ENCODE measurements at places on chromosomes 13 and 19. TPM values are rescaled to one million over a fixed set of nuclear protein-coding genes. Genes with fewer than 3 reads are reported as not detected.

GRCh38 chr13:37956536-37956935 is 87.0 kb upstream of the TRPC4 start:
- no peak for DNase-seq

DNA sequence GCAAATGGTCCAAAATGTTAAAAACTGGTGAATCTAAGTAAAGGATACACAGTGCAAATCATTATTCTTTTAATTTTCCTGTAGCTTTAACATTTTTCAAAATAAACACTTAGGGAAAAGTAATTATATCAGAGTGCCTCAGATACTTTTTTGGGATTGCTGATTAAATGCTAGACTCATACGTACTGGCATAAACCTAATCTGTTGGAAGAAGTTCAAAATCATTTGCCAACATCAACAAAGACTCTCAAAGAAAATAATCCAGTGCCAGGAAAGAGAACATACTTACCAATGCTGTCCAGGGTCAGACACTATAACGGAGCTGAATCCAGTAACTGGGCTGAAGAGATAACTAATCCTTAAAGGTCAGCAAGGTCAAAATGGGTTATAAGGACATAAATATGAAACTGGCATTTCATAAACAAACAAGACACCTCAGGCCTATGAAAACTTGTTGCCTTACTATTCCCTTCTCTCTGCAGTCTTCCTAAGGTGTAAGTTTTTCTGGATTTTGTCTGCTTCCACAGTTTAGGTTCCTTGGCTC is 3.3 kb upstream of the ZNF420 start:
- DNase-seq, result no peak

Gene IGFL3
- not detected for polyA plus RNA-seq

Gene SLITRK5
- polyA plus RNA-seq, result 3.4 TPM

Gene ZNF256
- 7.1 TPM for polyA plus RNA-seq

All from right lung (tissue), 10 donors.